ENCODE measurements at places on chromosomes 7 and 10.

- no peak for DNase-seq
Measured at GRCh38 chr7:157521061-157521731, 184.4 kb downstream of the DNAJB6 start.

- DNase-seq = no peak
Measured at GRCh38 chr7:87767827-87768226, 108.3 kb downstream of the SLC25A40 start.

DNA sequence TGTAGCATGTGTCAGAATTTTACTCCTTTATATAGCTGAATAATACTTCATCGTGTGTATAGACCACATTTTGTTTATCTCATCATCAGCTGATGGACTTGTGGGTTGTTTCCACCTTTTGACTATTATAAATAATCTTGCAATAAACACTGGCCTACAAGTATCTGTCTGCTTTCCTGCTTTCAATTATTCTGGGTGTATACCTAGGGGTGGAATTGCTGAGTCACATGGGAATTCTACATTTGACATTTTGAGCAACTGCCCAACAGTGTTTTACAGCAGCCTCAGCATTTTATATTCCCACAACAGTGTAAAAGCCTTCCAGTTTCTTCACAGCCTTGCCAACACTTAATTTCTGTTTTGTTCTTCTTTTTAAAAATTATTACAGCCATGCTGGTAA is 200.3 kb upstream of the PRSS1 start:
- no peak for DNase-seq

DNA sequence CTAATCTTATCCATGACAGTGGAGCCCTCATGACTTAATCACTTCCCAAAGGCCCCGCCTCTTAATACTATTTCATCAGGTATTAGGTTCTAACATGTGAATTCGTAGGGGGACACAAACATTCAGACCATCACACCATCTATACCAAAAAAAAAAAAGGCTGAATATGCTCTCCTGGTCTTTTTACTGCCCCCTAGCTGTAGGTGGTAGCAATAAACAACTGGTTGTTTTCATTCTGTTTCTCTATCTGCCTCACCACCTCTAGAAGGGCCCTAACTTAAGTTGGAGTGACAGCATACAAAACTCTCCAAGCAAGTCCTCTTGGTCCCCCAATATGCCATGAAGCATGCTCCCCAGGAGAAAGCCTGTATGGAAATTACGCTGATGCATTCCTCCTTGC is 94.1 kb downstream of the GRM8 start:
- DNase-seq = no peak

GRCh38 chr7:77475181-77475580 is 59.0 kb upstream of the GSAP start:
- no peak for DNase-seq

- no peak for DNase-seq
Measured at GRCh38 chr10:133158756-133159610, 1.0 kb upstream of the KNDC1 start.

- no peak for DNase-seq
Measured at GRCh38 chr10:21811245-21811585, 192.3 kb downstream of the DNAJC1 start.

GRCh38 chr7:151066273-151066974 is 7.0 kb downstream of the SLC4A2 start:
- no peak for DNase-seq

DNA sequence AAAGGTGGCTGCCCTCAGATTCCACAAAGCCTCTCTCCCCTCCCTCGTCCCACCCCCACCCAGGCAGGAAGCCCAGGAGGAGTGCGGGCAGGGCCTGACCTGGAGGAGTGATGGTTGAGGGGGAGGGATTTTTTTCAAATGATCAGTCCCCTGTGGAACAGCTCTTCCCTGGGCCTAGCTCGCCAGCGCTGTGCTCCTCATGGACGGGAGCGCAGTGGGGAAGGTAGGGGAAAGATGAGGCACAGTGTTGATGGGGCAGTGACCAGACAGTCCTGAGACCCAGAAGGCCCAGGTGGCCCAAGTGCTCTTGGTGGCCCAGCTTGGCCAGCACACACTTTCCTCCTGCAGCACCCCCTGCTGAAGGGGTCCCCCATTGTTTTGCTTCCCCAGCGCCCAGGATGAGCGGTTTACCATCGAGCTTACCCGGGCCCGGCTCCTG is 8.5 kb downstream of the SAP25 start:
- DNase-seq = no peak

- no peak for DNase-seq
Measured at GRCh38 chr10:69994262-69994661, 58.4 kb upstream of the MACROH2A2 start.

GRCh38 chr7:36904802-36905201 is 180.5 kb upstream of the AOAH start:
- no peak for DNase-seq

DNA sequence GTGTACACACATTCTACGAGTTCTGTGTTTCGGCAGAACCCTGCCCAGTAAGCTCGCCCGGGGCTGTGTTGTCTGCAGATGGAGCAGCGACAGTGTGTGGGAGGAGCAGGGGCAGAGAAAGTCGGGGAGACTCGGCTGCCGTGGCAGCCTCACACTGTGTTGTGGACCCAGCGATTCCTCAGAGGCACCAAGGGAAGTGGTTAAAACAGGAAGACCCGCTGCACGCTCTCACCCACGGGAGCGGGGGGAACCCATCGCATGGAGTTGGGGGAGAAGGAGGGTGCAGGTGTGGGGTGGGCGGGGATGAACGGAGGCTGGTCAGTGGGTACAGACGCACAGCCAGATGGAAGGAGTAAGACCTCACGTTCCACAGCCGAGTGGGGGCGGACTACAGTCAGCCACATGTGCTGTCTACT is 250.2 kb downstream of the ELFN1 start:
- DNase-seq = no peak

DNA sequence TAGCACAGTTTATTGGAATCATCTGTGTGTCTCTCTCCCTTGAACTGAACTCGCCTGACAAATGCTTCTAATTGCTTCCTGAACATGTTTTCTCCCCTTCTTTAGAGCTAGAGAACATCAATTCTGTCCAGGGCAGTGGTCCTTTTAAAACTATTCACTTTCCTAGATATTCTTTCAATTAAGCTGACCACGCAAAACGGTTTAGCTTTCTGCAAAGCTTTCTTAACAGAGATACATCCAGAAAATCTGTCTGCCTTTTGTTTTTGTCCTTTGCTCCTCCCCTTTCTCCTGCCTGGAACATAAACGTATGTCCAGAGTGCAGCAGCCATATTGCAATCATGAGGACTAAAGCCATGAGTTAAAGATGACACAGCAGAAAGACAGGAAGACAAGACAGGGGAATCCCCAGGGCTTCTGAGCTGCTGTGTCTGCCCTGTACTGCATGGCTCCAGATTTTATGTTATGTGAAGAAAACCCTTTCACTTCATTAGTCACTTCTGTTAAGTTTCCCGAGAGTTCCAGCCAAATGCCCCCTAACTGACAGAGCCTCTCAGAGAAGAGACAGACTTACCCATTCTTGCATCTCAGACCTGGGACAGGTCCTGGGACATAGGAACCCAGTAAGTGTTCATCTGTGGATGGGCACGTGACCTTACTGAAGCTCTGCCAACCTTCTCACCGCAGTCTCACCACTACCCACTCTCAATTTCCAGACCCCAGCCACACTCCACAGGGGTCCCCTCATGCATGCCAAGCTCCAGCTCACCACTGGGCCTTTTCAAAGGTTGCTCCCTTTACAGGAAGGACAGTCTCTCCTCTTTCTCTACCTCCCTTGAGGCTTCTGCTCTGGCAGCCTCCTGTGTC is 35.0 kb upstream of the CPXM2 start:
- DNase-seq = peak; percentile 46

DNA sequence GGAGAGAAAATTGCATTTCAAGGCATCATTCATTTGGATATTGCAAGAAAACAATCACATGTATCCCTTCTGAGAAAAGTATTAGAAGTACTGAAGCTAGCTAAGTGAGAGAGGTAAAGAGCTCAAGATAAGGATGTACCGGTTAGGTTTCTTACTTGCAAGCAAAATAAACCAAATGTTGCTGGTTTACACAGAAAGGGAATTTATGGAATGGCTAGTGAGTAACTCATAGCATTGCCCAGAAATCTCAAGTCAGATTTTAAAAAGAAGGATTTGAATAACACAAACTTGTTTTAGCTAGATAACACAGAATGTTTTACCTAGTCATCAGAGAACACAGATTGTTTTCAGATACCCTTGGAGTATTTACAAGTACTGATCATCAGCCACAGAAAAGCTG is 30.6 kb downstream of the KLHL7 start:
- no peak for DNase-seq

DNA sequence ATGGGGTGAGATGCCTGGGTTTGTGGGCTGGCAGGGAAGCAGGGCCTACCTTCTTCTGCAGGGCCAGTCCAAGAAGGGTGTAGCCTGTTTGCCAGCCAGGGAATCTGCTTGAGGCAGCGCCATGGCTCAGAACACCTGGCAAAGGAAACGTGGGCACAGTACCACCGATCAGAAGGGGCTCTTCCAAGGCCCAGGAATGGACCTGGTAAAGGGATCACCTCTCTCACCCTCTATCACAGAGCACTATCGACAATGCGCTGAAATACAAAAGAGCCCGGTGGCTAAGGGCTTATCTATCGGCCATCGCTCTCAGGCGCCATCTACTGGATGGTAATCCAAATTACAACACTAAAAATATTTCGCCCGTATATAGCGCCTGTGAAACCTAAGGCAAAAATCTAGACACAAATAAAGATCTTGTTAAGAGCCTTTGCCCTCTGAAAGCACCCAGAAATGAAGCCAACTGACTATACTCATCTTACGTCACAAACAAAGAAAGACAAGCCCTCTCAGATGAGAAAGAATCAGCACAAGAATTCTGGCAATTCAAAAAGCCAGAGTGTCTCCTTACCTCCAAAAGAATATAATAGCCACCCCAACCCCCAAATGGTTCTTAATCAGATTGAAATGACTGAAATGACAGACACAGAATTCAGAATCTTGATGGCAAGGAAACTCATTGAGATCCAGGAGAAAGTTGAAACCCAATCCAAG is 217.8 kb upstream of the HPS1 start:
- DNase-seq = no peak

GRCh38 chr10:125048094-125048864 is 106.4 kb downstream of the ZRANB1 start:
- DNase-seq = no peak

GRCh38 chr7:140915935-140916555 is 8.7 kb downstream of the BRAF start:
- no peak for DNase-seq

GRCh38 chr7:127673902-127674301 is 21.9 kb downstream of the SND1 start:
- no peak for DNase-seq

DNA sequence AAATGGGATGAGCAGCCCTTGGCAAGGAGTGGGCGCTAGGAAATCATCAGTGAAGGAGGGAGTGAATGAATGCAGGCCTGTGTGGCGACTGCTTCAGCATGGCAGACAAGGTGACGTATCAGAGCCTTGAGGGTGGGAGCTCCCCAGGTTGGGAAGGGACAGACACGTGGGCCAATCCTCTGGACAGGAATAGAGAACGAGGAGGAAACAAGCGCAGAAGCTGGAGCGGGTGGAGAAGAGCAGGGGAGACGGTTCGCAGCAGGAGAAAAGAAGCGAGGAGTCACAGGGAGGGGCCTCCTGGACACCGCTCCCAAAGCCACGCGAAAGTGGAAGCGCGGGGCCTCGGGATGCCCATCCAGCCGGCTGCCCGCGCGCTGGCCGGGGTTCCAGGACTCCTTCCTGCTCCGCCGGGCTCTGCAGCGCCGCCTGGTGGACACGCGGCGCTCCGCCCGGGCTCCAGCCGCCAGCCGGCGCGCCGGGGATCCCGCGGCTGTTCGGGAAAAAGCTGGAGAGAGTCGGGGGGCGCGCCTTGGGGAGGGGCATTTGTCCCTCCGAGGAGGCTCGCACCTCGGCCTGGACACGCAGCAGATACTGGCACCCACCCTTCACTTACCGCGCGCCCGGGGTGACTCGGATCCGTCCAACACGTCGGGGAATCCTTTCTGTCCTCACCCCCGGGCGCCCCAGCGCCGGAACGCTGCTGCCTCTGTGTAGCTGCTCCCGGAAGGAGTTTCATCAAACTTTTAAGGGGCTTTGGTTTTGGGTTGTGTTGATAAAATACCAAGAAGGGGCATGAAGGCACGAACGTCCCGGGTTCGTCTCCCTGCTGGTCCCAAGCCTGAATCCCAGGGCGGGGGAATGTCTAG is 6.3 kb downstream of the ZNF503 start:
- DNase-seq = no peak

GRCh38 chr7:70352088-70352487 is 753.8 kb downstream of the AUTS2 start:
- no peak for DNase-seq

Measured in AG09309 (cell line).